AG10803 (cell line): ENCODE measurements at places on chromosomes 1 and 21.

- DNase-seq = peak; percentile 77
These were observed 91.1 kb upstream of the UBE2U start for GRCh38 chr1:64112281-64112680.

DNA sequence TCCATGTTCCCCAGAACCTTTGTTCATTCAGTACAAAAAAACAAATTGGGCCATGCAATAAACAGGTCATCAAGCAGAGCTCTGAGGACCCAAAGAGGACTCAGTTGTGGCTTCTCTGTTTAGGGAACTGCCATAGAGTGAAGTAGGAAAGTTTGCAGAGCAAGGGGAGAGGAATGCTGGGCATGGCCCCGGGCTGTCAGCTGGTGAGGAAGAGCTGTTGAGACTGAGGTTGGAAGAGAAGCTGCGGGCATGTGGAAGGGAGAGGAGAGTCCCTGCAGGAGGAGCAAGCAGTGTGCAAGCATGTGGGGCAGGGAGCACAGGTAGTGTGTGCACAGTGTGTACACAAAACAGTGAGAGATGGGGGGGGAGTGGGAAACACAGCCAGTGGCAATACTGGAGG, 71.8 kb downstream of the NTPCR start:
- DNase-seq = no peak

- no peak for DNase-seq
These were observed 52.0 kb upstream of the FAM20B start for GRCh38 chr1:178973652-178974101.

GRCh38 chr1:213003256-213003655, 12.4 kb downstream of the ANGEL2 start:
- DNase-seq = no peak

DNA sequence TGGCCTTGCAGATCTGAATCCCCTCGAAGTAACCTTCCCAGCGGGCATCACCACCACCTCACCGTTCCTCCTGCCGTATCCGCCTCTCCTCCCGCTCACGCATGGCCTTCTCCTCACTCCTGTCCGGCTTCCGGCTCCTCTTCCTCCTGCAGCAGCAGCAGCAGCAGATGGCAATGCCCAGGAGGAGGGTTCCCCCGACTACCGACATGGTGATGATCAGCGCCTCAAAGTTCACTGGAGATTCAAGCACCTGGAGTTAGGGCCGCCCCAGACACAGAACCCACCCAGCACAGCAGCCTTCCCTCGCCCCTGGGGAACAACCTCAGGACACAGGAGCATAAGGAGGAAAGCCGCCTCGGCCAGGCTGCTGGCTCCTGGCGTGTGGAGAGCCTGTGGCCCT, 17.4 kb downstream of the PTTG1IP start:
- no peak for DNase-seq

GRCh38 chr1:40924767-40925166, 54.7 kb upstream of the CTPS1 start:
- no peak for DNase-seq

DNA sequence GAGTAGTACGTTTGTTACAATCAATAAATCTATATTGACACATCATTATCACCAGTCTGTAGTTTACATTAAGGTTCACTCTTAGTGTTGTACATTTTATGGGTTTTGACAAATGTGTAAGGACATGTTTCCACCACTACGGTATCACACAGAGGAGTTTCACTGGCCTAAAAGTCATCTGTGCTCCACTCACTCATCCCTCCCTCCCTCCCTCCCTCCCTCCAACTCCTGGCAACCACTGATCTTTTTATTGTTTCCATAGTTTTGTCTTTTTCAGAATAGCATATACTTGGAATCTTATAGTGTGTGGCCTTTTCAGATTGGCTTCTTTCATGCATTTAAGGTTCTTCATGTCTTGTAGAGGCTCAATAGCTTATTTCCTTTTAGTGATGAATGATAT, 44.1 kb upstream of the RHOU start:
- no peak for DNase-seq

DNA sequence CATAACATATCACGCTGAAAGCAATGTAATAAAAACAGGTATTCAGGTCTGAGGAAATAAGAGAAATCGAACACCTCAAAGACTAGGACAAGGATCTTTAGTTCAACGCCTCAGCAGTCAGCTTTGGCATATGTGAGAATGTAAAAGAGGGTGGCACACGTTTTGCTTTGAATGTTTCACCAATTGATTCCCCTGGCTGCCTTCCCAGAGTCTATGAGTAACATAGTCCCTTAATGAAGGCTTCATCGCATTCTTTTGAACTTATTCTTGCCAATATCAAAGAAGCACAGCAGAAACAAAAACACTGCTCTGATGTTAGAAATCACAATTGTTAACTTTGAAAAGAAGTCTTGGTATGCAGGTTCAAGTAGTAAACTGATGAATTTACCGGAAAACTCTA, 764.8 kb downstream of the ADGRL2 start:
- DNase-seq = peak; percentile 71

GRCh38 chr1:31439276-31439675, 26.3 kb downstream of the SERINC2 start:
- no peak for DNase-seq

DNA sequence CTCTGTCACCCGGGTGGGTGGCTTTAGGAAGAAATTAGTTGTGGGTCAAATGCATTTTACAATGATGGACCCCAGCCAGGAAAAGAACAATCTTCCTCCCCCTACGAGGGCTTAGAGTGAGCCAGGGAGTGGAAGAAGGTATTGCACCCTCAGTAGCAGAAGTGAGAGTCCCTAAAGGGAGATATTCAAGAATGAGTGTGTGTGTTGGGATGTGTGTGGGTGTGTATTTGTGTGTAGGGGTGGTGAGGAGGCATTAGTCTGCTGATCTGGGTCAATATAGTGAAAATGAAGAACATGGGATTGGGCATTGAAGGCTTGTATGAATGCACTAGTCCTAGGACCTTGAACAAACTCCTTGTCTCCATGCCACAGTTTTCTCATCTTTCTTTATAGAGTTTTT, 85.2 kb upstream of the RUNX1 start:
- DNase-seq = no peak

DNA sequence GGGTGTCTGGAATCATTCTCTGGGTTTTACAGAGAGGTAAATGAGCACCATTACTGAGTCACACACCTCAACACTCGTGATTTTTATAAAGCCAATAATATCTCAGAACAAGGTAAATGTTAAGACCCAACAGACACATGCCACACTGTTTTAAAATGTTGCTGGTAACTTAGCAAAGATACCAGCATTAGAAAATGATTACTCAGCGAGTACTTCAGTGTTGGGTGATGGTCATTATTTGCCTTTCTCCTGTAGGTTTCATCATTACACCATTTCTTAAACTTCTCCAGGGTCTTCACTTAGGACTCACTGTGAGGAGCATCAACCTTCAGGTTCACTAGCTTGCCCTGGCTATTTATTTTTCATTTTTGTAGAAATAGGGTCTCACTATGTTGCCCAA, 6.9 kb upstream of the C4BPB start:
- no peak for DNase-seq

DNA sequence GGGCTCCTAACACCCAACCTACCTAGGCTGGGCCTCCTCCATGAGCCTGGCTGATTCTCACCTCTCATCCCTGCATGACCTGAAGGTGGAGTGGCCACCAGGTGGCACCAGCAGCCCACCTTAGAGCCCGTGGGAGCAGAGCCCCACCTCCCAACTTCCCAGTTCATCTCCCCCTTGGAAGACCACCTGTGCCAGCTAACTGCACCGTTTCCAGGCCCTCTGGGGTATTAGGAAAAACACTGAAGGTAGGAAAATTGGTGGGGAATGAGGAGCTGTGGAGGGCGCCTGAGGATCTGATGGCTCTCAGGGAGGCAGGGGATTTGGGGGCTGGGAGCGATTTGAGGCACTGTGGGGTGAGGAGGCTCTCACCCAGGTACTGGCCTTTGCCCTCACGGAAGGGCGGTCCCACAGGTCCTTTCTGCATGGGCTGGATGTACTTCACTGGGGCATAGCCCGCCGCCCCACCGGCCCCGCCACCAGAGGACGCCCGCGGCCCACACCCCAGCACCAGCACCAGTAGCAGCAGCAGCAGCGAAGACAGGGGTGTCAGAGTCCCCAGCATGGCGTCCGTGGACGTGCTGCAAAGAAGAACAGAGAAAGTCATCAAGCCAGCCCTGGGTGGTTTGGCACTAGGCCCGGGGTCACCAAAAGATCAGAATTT, 11.1 kb downstream of the ADPRS start:
- DNase-seq = peak; percentile 63

DNA sequence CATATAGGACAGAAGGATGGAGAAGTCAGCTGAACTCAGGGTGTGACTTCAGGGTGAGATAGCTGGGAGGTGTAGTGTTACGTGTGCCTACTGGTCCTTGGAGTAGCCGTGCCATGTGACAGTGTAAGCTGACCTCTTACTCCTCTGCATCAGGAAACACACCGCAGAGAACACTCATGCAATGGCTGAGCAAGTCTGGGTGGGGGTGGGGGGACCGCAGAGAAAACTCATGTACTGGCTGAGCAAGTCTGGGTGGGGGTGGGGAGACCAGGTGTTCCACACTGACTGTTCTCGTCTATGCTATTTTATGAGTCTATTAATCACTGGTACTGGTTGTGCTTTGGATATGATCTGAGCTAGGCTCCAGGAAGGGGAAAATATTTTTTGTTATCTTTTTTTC, 233.1 kb downstream of the PAPPA2 start:
- no peak for DNase-seq

DNA sequence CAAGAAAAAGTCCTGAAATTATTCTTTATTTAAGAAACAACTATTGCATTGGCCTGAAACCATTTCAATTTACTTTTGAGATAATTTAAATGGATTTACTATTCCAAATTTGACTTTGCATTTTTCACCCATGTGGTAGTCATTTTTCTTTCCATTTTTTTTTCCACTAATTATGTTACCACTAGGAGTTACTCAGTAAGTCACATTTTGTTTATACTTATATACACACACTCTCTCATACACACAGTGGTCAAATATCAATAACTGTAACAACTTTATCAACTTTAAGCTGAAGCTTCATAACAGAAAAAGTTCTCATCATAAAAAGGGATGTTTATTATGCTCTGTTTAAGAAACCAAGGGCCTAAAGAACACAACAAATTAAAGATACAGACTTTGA, 222.8 kb downstream of the SIPA1L2 start:
- no peak for DNase-seq

GRCh38 chr1:24117722-24118409, 5.9 kb upstream of the MYOM3 start:
- peak; percentile 33 for DNase-seq

- no peak for DNase-seq
These were observed 42.1 kb downstream of the WASF2 start for GRCh38 chr1:27447883-27448282.

DNA sequence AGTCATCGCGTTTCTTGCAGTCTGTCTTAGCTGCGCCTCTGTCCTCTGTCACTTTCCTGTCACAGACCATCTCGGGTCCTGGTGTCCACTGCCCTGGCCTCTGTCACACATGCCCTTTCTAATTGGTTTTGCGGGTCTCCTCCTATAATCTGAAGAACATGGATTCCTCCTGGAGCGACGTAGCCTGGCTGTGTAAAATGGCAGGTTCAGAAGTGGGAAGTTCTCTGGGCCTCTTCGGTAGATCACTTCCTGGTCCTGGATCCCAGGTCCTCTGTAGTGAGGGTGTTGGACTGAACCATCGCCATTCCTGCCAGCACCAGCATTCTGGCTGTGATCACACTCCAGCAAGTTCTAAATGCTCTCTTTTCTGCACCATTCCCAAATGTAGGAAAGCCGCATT, 857 bp downstream of the FAM3B start:
- DNase-seq = no peak

- DNase-seq = peak; percentile 43
These were observed 10.1 kb downstream of the ZNF644 start for GRCh38 chr1:91011726-91012125.

DNA sequence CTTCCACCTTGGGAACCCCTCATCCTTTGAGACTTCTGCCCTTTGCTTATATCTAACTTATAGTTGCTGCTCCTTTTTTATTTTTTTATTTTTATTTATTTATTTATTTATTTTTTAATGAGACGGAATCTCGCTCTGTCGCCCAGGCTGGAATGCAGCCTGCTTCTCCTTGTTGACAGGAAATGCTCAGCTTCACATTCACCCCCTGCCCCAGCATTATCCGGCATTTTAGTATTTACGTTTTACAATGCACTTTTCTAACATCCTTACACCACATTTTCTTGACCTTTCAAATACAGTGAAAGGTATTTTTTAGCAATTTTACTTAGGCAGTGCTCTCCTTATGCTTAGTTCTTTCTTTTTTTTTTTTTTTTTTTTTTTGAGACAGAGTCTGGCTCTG, 14.9 kb downstream of the CXADR start:
- DNase-seq = no peak

DNA sequence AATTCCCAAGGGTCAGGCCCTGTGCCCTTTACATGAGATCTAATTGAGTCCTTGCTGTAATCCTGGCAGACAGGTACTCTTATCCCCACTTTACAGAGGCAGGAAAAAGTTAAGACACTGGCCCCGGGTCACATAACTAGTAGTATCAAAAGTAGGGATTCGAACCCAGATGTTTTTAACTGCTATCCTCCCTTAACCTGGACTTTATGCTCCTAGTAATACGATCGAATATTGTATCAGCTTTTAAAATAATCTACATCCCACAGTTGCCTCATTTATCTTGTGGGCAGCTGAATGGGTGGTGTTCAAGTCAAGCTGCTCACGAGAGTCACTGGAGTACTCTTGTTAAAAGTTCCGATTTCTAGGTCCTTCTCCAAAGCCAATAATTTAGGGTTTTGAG, 25.5 kb upstream of the TMEM51 start:
- no peak for DNase-seq

GRCh38 chr1:244548558-244549115, 87.6 kb downstream of the CATSPERE start:
- no peak for DNase-seq

- DNase-seq = no peak
These were observed 1.7 kb downstream of the NR5A2 start for GRCh38 chr1:200029035-200029821.

DNA sequence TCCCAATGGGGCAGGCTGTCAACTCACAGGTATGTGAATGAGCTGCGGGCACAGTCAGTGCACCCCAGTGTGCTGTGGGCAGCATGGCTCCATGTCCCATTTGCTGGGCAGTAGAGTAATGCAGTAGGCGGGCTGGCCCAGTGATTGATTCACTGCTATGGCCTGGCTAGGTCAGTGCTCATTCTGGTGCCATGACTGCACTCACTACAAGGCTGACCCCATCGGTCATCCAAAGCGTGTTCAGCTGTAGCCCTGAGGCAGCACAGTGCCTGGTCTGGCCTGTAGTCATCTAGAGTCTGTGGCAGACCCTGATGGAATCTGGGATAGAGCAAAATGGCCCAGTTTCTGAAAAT, 7.4 kb downstream of the HYI start:
- DNase-seq = no peak

GRCh38 chr1:17117451-17118265, 1.6 kb downstream of the PADI2 start:
- DNase-seq = no peak

DNA sequence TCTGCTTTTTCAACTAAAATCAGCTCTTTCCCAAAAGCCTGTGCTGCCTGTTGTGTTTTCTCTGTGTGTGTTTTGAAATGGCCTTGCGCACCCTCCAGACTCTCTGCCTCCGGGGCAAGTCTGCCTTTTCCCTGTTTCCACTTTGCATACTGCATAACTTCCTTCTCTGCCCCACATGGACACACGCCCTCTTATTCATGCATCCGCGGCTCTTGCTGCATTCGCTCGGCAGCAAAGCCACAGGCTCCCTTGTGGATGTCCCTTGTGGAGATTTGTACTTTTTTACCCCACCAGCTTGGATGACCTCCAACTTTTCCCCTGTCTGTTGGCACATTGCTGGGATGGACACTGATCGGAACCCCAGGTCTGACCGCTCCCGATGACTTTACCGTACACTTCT, 147.6 kb downstream of the ADSS2 start:
- DNase-seq = no peak

- DNase-seq = peak; percentile 53
These were observed 62.3 kb upstream of the FMN2 start for GRCh38 chr1:240029418-240029817.
